ENCODE measurements at places on chromosomes 3 and 15.
A peak's percentile ranks its signal among the peaks of the same experiment; 100 is the strongest.

- DNase-seq = no peak
Observed at GRCh38 chr3:193344486-193344885, 34.1 kb downstream of the ATP13A5 start.

GRCh38 chr3:195270817-195271409, at the start of gene XXYLT1:
TSS of gene XXYLT1 (minus strand) at chr3:195271159. CDS start at chr3:195271058, 101 bp downstream.
- DNase-seq = peak; percentile 49

DNA sequence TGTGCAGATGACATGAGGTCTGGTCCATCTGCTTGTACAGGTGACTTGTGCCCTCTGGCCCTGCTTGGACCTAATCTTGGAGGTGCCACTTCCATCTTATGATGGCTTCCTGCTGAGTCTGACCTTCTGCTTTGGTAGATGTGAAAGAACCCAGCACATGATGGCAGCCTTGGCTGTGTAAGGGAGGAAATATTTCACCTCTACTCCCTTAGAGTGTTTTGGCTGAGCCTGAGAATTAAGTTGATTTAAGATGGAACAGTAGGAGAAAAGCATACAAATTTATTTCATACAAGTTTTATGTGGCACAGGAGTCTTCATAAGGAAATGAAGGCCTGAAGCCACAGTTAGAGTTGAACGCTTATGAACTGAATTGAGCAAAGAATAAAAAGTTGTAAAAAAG, 27.6 kb upstream of the CDCP1 start:
- DNase-seq = no peak

GRCh38 chr15:79539401-79539800, 107.3 kb downstream of the MINAR1 start:
- DNase-seq = no peak

DNA sequence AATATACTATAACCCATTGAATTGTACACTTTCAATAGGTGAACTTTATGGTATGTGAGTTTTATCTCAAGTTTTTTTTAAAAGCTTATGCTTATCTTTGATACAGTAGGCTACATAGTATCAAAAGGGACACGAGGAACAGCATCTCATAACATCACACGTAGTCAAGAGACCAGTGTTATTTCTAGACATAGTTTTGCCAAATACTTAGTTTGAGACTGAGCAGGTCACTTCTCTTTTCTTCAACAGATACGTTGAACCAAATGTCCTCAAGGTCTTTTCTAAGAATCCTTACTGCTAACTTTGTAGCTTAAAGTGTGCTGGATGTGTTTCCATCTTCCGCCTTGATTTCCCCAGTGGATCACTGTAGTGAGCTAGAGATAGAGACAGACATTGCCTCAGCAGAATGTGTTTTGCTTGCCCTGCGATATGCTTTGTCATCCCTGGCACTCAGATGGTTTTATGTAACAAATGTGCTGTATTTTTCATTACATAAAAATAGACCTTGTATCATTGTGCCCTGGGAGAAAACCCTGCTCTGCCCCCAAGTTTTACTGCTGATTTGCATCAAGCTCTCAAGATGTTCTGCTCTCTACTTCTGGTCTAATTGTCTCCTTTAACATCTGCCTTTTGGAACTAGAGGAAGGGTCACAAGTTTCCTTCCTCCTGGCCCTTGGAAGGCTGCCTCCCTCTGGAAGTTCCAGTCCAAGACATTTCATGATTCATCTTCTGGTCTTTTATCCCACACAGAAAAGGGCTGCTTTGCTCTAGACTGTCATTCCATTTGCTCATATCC, 426.4 kb upstream of the RGMA start:
- no peak for DNase-seq

GRCh38 chr3:51974963-51975851, at the start of gene ABHD14A:
TSS of gene ABHD14A (plus strand) at chr3:51975064. CDS start at chr3:51975136, 72 bp downstream.
- DNase-seq = no peak

DNA sequence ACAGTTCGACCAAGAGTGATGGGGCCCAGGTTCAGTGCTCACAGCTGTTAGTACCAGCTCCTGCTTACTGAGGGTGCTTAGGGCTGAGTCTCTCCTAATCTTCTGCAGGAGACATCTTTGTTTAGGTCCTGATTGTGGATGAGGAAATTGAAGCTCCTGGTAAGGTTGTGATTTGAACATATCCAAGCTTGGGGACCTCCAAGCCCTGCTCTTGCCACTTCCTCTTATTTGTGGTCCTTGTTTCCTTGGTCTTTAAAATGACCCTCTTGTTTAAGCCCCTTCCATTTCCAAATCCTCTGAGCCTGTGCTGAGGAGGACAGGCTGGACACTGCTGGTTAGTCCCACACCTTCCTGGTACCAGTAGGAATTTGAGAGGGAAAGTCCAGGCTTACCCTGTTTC, 87.0 kb downstream of the EEFSEC start:
- DNase-seq = no peak

GRCh38 chr3:121724130-121724529, 25.4 kb downstream of the GOLGB1 start:
- DNase-seq = no peak

- DNase-seq = no peak
Observed at GRCh38 chr3:143334231-143334630, 214.7 kb downstream of the CHST2 start.

DNA sequence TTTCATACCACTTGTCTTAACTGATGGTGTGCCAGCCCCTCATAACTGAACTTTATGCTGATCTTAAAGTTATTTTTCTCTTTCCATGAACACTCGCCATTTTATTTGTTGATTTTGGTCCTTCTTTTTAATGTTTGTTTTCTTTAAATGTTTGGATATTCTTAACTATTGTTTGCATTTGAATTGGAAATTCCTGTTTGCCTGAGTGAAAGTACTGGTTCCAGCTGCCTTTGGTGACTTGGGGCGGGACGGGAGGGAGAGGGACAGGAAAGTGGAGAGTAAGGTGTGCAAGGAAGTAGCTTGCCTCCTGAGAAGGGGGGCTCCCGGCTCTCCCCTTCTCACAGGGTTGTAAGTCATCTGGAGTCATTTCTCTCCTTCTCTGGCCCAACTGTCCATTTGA, 287.1 kb upstream of the PPP2R3A start:
- no peak for DNase-seq

- no peak for DNase-seq
Observed at GRCh38 chr3:128432301-128432970, 34.3 kb downstream of the DNAJB8 start.

- peak; percentile 85 for DNase-seq
Observed at GRCh38 chr15:74382004-74382816, 14.8 kb upstream of the CYP11A1 start.

GRCh38 chr15:40146037-40146436, 14.8 kb upstream of the BUB1B start:
- no peak for DNase-seq

DNA sequence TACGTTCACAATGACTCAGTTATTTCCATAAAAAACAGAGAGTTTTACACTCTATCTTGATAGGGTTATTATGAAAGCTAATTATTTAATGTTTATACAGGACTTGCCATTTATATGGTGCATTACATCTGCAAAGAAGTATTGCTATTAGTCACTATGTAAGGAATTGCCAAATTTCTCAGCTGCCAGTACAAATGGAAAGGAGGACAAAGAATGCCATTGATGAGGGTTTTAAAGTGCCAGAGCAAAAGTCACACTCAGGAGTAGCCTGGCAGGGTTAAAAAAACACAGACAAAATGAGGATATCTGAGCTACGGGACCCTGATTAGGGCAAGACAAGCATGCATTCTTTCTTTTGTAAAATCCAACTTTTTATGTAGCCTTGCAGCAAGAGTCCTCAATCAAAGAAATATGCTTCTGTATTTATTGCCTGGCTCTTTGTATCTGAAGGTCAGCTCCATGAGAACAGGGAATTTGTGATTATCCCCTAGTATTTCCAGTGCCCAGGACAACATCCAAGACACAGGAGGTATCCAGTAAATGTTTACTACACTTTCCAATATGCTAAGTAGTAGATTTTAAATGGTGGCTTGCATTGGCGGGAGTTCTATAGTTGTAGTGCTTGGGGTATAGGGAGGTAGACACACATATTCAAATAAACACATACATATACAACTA, 1013.6 kb downstream of the ROBO1 start:
- DNase-seq = no peak

- DNase-seq = no peak
Observed at GRCh38 chr15:50996641-50997040, 88.2 kb downstream of the AP4E1 start.

DNA sequence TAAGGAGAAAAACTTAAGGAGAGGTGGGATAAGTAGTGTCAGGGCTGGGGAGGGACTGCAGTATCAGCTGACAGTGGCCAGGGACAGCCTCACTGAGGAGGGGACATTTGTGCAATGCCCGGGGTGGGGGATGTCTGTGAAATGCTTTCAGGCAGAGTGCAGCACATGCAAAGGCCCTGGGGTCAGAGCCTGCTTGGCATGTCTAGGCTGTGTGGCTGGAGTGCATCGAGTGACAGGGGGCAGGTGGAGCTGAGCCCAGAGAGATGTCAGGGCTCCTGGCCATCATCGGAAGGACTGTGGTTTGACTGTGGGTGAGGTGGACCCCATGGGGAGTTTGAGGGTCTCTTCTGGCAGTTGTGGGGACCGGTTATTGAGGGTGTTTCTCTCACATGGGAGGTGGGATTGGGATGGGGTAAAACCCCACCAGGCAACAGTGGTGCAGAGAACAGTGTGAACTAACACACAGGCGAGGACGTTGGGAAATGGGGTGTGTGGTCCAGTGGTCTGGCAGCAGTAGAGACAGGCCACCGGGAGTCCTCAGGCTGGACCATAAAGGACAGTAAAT, 61.2 kb downstream of the FBLN2 start:
- no peak for DNase-seq

DNA sequence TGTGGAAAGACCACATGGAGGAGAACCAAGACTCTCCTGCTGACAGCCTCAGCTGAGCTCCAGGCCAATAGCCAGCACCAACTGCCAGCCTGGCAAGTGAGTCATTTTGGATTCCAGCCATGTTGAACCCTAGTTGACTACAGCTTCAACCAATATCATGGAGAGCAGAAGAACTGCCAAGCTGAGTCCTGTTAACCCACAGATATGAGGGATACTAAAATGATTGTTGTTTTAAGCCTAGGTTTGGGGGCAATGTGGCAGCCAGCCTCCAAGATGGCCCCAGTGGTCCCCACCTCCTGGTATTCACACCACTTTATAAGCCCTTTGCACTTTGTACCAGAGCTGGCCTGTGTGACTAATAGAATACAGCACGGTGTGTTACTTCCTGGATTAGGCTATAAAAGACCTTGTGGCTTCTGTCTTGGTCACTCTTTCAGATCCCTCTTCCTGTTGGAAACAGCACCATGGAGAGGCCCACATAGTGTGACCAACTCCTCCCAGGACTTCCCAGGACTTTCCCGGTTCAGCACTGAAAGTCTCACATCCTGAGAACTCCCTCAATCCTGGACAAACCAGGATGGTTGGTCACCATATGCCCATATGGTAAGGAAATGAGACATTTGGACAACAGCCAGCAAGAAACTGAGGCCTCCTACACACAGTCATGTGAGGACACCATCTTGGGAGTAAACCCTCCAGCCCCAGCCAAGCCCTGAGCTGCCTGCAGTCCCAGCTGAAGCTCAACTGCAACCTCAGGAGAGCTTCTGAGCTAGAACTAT, 32.4 kb upstream of the CDV3 start:
- no peak for DNase-seq

GRCh38 chr15:60297047-60297446, 100.7 kb downstream of the ANXA2 start:
- no peak for DNase-seq

DNA sequence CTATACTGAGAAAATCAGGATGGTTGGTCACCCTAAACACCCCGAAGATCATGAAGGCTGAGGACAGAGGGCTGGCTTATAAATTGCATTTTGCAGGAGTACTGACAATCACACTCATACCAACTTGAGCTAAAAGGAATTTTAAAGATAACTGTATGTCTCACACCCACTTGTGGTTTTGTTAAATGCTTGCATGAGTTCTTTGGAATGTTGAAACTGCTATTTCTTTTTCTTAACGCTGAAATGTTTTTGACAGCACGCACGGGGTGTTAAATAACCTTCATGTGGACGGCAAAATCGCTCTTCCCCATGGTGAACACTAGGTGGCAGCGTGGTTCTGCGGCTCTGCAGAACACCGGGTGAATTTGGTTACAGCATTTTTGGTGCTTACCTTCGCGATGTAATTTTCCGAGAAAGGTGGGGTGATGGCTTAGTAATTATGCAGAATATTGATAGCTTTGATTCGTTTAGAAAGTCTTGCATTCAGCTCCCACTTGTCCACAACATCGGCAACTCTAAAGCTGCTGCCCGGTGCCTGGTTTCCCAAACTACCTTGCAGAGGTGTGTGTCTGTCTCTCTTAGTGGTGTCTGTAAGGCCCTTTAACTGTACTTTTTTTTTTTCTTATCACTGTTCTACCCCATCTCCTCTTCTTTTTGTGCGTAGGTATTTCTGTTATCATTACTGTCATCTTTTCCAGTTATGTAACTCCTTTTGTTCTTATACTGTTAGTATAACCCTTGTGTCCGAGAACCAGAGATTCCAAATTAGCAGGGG, 51.7 kb downstream of the ARNT2 start:
- peak; percentile 30 for DNase-seq

DNA sequence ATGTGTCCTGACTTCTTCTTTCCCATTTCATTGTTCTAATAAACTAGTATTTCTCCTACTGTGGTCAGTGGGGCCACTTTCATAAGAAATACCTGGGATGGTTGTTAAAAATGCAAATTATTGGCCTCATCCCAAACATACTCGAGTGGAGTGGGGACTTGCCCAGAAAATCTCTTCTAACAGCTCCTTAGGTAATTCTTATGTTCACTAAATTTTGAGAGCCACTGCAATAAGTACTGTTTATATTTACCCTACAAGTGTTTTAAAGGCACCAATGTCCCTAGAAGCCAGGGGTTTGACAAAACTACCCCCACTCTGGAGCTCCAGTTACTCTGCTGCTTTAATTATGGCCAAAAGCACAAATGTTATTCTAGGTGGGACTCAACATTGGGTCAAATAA, 70.0 kb upstream of the ACP3 start:
- DNase-seq = no peak

DNA sequence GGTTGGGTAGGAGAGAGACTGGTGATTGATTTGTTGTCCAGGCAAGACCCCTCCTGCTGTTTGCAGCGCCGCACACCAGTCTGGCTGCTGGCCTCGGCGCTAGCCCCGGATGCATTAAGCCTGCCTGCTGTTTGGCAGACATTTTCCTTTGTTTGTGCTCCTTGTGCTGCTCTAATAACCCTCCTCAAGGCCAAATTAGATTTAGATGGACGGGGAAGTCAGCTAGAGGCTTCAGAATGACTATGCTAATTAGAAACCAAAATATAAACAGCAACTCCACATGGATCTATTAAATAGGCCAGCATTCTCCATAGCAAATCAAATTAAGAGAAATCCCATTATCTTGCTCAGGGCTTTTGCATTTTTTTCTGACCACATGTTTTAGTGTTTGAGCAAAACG, 445.2 kb downstream of the SQOR start:
- DNase-seq = no peak

DNA sequence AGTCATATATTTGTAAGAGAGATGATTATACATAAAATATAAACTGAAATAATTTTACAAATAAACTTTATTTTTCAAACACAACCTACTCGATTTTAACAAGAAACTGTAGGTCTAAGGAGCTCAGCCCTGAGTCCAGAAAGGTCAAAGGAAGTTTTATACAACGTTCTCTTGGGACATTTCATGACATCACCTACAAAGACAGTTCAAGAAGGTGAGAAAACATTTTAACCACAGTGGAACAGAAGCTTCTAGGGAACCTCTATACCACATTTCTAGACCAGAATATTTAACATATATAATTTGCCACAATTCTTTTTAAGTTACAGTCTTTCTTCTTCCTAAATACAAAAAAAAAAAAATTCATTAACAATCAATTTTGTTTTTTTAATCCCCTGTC, 40.1 kb downstream of the CBLB start:
- no peak for DNase-seq

- DNase-seq = no peak
Observed at GRCh38 chr3:45552794-45553371, 41.7 kb upstream of the LIMD1 start.

GRCh38 chr15:79943820-79944219, 27.2 kb downstream of the BCL2A1 start:
- no peak for DNase-seq

All from C1 segment of cervical spinal cord (tissue), 14 donors.